ENCODE measurements at places on chromosomes 6 and 20.

DNA sequence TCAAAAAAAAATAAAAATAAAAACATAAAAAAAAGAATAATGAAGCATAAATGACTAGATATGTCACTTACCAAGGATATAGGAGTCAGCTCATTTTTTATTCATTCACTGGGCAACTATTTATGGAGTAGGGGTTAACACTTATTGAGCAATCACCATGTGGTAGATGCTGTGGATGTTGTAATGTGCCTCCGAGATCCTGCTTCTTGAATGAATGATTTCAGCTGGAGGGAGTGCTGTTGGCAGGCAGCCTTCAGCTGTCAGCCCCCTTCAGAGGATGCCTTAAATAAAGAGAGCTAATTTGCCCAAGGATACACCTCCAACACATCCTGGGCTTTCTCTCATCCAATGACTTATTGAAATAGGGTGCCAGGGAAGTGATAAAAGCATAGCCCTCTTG is 229.5 kb upstream of the DTNBP1 start:
- DNase-seq: no peak

DNA sequence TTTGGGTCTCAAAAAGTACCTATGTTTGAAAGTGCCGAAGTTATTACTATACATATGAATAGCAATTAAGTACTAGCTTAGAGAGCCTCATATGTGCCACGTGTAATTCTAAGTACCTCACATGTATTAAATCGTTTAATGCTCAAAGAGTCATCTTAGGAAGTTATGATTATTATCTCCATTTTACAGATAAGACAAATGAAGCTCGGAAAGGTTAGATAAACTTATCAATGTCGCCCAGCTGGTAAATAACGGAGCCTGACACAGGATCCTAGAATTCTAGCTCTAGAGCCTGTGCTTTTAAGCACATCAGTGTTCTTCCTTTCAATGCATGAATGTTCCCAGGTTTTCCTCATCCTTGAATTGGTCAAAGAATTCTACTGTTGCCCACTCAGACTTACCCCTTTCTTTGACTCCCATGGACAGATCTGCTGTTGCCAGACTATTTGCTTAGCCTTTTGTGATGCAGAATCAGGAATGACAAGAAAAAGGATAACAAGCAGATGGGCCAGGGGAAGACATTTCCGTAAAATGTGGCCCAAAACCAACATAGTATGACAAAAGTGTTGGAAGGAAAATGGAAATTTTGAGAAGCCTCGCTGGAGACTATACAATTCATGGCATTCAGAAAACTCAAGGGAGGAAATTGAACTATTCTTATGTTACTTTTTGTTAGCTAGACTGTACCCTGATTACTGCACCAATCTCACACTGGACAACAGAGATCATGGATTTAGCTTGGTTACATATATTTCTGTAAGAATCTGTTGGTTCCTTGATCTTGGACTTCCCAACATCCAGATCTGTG is 237.1 kb upstream of the CITED2 start:
- no peak for DNase-seq

- no peak for DNase-seq
Measured at GRCh38 chr6:32857156-32857891, 3.3 kb downstream of the PSMB9 start.

DNA sequence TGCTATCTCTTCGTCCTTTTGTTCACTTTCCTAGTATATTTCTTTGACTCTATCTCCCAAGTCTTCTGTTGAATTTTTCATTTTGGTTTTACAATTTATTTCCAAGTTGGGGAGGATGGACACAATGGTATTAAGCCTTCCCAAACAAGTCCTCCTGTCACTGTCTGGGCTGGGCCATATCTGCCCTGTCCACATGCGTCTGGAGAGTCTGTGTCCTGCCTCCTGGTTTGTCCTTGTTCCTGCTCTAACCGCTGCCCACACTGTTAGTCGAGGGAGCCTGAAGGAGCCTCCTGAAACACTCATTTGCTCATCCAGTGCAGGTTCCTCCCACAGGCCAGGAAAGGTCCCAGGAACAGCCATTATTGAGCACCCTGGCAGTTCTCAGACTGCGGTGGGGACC is 17.1 kb downstream of the MYT1 start:
- DNase-seq: no peak

DNA sequence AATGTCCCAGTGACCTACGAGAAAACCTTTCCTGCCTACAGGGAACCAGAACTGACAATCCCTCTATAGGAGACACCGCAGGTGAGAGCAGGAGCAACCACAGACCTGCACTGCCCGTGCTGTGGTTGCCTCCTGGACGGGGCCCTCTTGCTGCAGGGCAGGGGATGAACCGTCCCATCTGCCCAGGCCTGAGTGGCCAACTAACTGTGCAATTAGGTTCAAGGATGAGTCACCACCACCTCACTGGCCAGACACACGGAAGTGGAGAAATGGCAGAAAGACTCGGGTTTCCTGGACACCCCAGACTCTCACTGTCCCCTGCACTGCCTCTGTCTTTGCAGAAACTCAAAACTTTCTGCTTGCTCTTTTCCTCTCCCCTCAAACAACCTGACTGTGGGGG is 13.8 kb upstream of the HLA-G start:
- DNase-seq: peak; percentile 42

DNA sequence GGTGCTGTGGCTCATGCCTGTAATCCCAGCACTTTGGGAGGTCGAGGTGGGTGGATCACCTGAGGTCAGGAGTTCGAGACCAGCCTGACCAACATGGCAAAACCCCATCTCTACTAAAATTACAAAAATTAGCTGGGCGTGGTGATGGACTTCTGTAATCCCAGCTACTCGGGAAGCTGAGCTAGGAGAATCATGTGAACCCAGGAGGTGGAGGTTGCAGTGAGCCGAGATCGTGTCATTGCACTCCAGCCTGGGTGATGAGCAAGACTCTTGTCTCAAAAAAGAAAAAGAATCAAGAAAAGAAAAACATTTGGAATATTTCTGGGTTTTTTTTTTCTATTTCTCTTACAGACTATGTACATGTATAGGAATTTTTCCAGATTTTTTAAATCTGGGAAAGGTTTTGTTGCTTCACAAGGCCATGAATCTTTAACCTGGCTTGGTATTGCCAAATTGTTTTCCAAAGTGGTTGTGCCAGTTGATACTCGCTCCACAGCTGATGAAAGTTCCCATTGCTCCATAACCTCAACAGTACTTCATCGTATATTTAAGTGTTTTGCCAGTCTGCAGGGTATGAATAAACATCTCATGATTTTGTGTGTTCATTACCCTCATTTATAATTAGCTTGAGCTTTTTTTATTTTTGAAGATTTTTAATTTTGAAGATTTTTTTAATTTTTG is 33.5 kb downstream of the RNF217 start:
- DNase-seq: no peak

DNA sequence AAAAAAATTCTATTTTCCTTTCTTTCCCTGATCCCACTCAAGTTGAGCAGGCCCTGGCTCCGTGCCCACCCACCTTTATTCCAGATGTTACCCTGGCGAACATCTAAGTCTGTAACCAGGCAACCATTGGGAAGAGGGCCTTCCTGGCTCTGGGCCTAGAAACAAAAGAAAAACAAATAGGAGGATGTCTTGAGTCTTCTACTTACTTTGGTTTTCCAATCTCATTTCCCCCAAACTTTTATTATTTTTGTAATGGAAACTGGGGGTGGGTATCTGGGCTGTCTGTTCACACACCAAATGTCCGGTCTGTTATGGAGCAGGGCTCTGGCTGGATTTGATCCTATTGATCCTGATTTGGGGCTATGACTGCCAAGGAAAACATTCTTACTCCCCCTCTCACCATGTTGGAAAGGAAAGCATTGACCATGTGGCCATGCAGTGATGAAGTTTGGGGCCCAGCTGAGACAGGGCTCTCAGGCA is 744.1 kb downstream of the DHX35 start:
- no peak for DNase-seq

GRCh38 chr6:160428818-160429619 is 80.8 kb downstream of the SLC22A3 start:
- no peak for DNase-seq

DNA sequence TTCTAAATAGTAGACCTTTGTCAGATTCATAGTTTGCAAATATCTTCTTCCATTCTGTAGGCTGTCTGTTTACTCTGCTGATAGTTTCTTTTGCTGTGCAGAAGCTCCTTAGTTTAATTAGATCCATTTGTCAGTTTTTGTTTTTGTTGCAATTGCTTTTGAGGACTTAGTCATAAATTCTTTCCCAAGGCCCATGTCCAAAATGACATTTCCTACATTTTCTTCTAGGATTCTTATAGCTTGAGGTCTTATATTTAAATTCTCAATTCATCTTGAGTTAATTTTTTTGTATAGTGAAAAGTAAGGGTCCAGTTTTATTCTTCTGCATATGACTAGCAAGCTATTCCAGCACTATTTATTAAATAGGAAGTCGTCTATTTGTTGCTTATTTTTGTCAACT is 287.0 kb downstream of the PACRG start:
- DNase-seq: no peak

DNA sequence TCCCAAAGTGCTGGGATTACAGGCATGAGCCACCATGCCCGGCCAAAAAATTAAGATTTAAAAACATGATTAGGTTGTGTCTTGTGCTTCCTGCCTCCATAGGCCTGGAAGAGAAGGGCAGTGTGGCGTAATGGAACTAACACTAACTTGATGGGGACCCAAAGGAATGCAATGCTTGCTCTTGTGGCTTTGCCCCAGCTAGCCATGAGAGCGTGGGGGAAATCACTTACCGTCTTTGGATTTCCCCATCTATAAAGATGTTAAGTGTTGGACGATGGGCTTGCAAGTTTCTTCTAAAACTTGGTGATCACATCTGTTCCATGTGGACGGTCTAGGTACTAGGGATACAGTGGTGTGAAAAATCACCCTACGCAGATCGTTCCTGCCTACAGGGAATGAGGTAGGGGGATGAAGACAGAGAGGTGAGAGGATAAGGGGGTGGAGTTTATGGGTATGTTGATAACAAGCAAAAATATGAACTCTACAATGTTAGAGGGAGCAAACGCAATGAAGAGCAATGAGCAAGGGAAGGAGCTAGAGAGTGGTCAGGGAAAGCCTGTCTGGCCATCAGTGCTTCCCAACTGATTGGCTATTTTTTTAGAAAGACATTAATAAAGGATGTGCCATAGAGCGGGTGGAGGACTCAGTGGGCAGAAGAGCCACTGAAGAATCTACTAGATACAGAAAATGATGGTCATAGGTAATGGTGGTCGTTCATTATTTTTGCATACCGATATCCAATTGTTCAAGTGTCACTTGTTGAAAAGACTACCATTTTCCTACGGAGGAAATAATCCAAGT is 165.2 kb downstream of the BCAS1 start:
- no peak for DNase-seq

- no peak for DNase-seq
Measured at GRCh38 chr6:82602776-82603175, 239.2 kb downstream of the TPBG start.

- no peak for DNase-seq
Measured at GRCh38 chr20:57650756-57651483, 30.7 kb upstream of the ZBP1 start.

GRCh38 chr6:56525974-56526789 is 116.5 kb downstream of the DST start:
- DNase-seq: no peak

DNA sequence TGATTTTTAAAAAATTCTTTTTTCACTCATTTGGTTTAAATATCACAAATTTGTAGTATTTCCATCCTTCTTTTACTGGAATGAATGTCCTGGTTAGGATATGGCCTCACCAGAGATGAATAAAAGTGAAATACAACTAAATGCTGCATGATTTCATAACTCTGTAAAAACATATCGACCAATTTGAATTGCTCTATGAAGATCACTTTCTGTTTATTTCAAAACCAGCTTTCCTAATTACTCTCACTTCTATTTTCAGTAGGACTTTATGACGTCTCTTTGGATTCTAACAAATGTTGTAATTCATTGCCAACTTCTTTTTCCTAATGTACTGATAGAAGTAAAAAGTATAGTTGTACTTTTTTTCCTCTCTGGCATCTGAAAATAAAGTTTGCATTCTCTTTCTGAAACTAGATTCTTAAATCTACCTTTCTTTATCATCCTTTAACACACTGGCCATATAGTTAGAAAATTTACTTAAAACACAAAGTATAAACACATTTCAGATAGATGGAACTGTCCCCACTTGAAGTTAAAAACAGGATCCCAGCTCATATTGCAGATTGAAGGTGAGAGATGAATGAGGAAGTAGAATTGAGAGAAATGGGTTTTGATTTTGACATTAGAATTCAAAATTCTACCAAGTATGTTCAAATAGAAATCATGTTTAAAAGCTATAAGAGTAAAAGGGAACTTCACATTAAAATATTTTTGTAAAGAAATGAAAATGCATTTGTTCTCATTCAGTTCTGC is 40.3 kb upstream of the IL20RA start:
- DNase-seq: no peak

- DNase-seq: no peak
Measured at GRCh38 chr20:38926934-38927616, 858 bp downstream of the FAM83D start.

DNA sequence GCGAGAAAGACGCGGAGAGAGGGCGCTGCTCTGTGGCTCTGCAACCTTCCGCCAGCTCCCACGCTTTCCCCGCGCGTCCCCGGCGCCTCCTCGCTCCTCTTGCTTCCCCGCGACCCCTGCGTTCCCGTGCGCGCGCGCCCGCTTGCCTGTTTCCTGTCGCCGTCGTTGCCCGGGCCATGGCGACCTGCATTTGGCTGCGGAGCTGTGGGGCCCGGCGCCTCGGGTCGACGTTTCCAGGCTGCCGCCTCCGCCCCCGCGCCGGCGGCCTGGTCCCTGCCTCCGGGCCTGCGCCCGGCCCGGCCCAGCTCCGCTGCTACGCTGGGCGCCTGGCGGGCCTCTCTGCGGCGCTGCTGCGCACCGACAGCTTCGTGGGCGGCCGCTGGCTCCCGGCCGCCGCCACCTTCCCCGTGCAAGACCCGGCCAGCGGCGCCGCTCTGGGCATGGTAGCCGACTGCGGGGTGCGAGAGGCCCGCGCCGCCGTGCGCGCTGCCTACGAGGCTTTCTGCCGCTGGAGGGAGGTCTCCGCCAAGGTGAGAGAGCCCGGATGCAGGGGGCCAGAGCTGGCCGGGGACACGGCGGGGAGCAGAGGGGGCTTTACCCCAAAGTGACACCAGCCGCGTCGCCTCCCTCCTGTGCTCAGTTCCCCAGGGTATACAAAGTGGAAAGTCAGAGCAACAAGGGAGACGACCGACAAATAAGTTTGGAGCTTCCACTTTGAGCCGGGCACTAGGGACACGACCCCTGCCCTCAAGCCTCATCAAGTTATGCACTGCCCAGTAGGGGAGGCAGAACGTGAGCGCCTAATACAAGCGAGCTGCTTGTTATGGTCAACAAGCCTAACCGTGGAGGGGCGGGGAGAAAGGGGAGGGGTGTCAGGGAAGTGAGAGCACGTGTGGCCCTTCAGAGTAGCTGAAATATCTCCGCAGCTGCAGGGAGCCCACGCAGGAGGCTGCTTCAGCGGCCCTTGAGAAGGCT is at the start of gene ALDH5A1:
TSS of gene ALDH5A1 (plus strand) at position 149 of the 975 bp plus-strand sequence. CDS start at position 177, 28 bp downstream.
- no peak for DNase-seq

- DNase-seq: no peak
Measured at GRCh38 chr20:53568351-53568750, 25.3 kb downstream of the ZNF217 start.

GRCh38 chr6:6840831-6841291 is 252.3 kb downstream of the LY86 start:
- DNase-seq: no peak

GRCh38 chr20:51628533-51629398 is 86.2 kb upstream of the NFATC2 start:
- no peak for DNase-seq

Measured in RCC 7860 (cell line).